AG09309 (cell line): ENCODE measurements at places on chromosomes 16 and 17.

- DNase-seq: no peak
These were observed 116.6 kb upstream of the C17orf78 start for GRCh38 chr17:37259030-37259735.

DNA sequence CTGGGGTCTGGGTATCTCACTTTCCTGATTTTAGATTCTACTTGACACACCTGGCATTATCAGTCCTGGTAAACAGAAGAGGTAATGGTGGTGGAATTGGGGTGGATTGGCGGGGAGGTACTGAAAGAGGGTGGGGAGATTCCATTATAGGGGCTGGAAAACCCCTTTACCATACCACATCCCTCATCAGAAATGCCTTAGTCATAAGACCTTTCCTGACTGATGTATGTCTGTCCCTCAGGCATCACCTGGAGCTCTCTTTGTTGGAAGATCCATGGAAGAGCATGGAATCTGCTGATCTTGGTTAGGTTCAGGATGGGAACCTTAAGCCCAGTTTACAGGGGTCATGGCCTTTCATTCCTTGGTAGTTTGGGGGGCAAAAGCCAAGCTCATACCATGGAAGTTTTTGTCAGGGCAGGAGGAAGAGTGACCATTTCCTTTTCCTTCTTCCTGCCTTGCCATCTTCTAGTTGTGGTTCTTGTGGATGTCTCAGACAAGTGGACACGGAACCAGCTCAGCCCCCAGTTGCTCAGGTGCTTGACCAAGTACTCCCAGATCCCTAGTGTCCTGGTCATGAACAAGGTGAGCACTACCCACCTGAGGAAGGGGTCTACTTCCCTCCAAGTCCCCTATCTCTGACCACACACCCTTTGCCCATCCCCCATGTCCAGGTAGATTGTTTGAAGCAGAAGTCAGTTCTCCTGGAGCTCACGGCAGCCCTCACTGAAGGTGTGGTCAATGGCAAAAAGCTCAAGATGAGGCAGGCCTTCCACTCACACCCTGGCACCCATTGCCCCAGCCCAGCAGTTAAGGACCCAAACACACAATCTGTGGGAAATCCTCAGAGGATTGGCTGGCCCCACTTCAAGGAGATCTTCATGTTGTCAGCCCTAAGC is 3.3 kb downstream of the ERAL1 start:
- no peak for DNase-seq

- DNase-seq: no peak
These were observed 137.6 kb downstream of the RBFOX3 start for GRCh38 chr17:79473111-79473875.

GRCh38 chr17:42312285-42313130 is 24.2 kb downstream of the STAT5A start:
- no peak for DNase-seq

- DNase-seq: no peak
These were observed 3.4 kb upstream of the PPP1R9B start for GRCh38 chr17:50153650-50154575.

DNA sequence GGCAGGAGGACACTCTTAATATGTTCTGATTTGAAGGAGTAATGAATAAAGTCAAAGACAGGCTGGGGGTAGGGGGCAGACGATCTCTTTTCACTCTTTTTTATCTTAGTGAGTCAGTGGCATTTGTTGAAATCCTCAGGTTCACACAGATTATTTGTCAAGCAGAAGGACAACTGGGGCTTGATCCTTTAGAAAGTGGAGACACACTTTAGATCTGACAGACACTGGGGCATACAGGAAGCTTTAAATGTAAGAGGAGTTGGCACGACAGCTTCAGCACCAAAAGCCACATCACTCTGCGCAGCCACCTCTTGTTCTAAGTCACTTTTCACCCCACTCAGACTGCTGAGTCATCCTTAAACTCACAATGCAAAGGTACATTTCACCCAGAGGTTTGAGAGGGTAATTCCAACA is 121.5 kb downstream of the STXBP4 start:
- no peak for DNase-seq

DNA sequence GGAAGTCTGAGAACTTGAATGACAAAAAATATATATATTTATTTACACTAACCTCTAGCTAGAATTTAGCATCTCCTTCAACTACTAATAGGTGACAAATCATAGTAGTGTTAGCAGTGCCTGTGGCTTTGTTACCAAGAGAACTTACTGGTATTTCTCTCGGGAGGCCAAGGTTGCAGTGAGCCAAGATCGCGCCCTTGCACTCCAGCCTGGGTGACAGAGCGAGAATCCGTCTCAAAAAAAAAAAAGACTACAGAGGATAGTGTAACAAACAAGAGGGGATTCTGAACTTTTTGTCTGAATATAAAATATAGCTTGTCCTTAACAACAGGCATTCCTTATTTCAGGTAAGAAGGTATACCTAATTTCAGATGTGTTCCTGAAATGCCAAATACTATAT is 1.3 kb upstream of the SUZ12 start:
- DNase-seq: no peak

GRCh38 chr16:10989559-10989958 is 45.2 kb downstream of the CLEC16A start:
- DNase-seq: no peak
